ENCODE measurements at places on chromosomes 2 and 18.

- DNase-seq, result no peak
Measured at GRCh38 chr18:50687491-50687890, 127.6 kb downstream of the MAPK4 start.

DNA sequence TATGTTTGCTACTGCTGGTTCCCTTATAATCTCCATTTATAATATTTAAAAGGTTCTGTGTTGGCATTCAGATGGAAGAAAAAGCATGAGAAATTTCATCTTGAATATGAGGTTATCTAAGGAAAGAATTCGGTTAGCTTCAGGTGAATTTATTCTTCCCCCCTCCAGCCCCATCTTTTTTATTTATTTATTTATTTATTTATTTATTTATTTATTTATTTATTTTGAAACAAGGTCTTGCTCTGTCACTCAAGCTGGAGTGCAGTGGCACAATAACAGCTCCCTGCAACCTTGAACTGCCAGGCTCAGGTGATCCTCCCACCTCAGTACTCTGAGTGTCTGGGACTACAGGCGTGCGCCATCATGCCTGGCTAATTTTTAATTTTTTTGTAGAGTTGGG is 95.5 kb upstream of the VWC2L start:
- no peak for DNase-seq

DNA sequence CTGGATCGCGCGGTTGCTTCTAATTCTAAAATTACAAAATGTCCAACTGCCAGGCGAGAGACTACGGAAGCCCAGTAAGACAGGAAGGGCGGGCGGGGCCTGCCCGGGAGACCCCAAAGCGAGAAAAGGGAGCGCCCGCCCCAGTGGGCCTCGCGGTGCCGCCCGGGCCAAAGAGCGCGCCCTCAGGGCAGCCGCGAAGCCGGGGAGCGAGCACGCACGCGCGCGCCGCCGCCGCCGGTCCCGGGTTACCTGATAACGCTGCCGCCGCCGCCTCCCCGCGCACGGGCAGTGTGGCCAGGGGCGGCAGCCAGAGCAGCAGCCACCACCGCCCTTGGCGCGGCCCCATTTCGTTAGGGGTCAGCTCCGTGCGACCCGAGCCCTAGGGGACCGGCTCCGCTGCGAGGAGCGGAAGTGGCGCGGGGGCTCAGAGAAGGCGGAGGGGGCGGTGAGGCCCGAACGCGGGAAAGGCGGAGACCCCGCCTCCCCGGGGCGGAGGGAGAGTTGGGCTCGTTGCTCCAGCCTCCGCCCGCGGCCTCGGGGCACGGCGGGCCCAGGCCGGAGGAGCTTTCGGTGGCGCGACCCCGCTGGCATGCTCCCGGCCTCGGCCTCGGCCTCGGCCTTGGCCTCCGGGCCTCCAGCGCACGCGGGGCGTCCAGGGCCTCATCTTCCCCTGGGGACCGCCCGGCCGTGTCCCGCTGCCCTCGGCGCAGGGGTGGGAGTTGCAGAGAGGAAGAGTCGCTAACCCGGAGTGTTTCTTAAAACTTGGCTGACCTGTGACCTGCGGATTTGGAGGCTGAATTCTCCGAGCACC is at the start of gene NEMP2:
Gene NEMP2, minus strand, starts transcription at position 413 of the 811 bp plus-strand sequence. Its CDS starts 67 bp downstream, at position 346.
- peak; percentile 50 for DNase-seq

GRCh38 chr18:39500306-39500705 is 1934.7 kb upstream of the CELF4 start:
- DNase-seq, result no peak

- peak; percentile 83 for DNase-seq
Measured at GRCh38 chr2:9174771-9175437, 31.7 kb upstream of the ASAP2 start.

GRCh38 chr2:43274055-43274454 is 47.6 kb upstream of the ZFP36L2 start:
- DNase-seq, result peak; percentile 57

DNA sequence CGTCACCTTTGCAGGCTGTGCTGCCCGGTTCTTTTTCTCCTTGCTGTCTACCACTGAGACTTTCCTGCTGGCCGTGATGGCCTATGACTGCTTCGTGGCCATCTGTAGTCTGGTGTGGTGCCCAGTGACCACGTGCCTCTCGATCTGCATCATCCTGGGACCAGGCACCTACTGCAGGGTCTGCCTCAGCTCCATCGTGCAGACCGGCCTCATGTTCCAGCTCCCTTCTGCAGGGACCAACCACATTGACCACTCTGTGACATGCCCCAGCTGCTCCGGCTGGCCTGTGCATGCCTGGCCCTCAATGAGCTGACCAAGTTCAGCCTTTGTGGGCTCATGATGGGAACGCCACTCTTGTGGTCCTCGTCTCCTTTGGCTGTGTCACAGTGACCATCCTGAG is 26.7 kb downstream of the COPS9 start:
- no peak for DNase-seq

Measured in fibroblast of mammary gland (primary cell).